ENCODE measurements at places on chromosomes 12 and 14.
A peak's percentile ranks its signal among the peaks of the same experiment; 100 is the strongest.

DNA sequence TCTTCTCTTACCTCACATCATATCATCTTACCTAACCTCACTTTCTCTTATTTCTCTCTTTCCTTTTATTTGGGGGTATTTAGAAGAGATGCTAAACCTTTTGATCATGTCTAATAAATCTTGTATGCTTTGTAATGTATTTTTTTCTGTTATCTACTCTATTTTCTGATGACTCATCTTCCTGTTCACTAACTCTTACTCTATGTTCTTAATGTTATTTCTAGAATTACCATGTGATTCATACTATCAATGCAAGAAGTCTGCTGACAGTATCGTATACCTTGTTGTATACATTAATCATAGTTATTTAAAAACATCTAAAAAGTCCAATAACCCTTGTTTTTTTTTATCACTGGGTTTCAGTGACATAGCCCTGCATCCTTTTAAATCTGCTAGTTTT, 62.3 kb downstream of the MGAT4C start:
- no peak for DNase-seq

GRCh38 chr14:53149668-53150316, 3.3 kb downstream of the DDHD1 start:
- DNase-seq = peak; percentile 29

GRCh38 chr14:86027144-86027543, 497.2 kb downstream of the FLRT2 start:
- DNase-seq = no peak

GRCh38 chr14:24013654-24014514, 25.2 kb downstream of the DHRS4L2 start:
- DNase-seq = peak; percentile 76

DNA sequence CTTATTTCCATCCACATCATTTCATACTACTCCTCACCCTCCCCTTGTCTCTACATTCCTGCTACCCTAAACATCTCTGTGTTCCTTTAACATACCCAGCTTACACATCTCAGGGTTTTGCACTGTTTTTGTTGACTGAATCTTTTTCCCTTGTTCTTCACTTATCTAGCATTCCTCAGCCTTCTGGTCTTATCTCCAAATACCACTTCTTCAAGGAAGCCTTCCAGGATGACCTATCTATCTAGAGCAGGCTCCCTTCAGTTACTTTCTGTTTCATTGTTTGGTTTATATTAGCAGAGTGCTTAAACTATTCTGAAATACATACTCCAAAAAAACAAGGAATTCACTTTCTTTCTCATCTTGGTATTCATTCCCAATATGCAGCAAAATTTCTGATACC, 353.1 kb downstream of the NAV3 start:
- no peak for DNase-seq

DNA sequence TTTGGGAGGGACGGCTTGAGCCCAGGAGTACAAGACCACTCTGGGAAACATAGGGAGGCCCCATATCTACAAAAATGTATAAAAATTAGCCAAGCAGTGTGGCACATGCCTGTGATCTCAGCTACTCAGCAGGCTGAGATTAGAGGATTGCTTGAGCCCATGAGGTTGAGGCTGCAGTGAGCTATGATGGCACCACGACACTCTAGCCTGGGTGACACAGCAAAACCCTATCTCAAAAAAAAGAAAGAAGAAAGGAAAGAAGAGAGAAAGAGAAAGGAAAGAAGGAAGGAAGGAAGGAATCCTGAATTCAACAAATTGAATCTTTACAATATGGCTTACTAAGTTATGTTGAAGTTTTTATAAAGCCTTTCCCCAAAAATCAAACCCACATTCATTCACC, 2.1 kb downstream of the KIF21A start:
- DNase-seq = no peak

DNA sequence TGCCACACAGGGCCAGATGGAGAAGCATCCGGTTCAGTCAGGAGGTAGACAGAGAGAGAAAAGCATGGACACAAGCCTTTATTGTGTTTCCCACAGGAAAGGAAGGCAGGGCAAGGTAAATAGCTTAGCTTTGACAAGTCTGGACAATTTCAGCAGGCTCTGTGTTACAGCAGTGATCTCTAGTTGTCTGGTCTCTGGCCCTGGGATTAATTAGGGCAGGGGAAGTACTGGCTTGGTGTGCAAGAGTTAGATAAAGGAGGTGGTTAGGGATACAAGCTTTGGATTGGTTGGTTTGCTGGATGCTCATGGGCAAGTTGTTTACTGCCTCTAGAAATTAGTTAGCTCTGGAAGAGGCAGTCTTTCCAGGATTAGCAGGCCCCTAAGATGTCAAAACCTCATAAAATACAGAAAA, 15.1 kb upstream of the NGDN start:
- DNase-seq = no peak

DNA sequence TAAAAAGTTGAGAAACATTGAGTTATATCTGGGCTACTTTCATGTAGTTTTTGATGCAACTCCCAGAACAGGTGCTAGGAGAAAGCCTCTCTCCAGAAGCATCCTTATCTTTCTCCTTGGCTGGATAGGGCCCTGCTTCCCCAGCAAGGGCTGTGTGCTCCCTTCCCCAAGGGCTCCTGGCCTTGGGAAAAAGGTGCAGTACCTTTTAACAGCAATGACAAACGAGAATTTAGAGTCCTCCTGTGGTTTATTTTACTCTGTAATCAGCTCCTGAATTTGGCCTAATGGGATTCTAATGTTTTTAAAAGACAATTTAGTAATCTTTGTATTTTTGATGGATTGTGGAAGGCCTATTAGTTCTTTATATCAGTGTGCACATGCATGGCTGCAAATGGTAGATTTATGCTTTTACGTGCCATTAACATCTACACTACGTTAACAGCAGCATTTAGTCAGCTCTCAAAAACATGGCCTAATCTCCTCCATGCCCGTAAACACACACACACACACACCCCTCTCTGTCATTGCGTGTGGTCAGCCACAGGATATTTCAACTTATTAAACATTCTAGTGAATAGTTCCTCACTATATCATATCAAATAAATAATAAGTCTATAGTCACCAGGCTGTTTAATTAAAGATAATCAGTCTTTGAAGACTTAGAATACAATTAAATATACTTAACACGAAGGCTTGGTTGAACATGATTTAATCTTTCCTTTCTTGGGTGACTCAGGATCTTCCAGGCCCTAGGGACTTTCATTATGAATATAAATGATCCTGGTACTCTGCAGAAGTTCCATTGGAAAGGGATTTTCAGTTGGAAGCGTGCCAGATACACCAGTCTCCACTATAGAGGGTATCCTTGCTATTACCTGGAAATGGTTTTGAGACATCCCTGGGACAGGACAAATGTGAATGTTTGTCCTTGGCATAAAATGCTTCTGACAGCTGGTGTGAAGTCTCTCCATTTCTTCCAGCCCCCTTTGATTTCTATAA, 181.4 kb upstream of the PWP1 start:
- DNase-seq = no peak

Data from suppressor macrophage treated with lipopolysaccharide for 1 hour (primary cell).